Activated CD4-positive, alpha-beta T cell treated with anti-CD3 and anti-CD28 coated beads, Interleukin-2, amount 10 ng/mL, durations not matched to agents 24 days and 14 days (primary cell): ENCODE measurements at places on chromosomes 1 and 21.

DNA sequence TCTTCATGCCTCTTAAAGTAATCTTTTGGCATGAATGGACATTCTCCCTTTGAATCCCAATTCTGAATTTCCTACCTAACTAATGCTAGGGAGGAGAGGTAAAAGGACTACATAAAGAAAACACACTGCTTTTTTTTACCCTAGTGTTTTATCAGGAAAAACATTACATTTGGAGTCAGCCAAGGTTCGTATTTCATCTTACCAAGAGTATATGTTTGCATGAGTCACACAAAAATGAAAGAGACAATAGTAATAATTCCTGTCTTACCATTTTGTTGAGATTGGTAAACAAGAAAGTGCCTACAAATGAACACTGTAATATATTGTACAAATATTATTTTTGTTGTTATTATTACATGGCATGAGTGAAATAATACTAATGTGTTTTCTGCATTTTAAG is 112.9 kb upstream of the WARS2 start:
- H3K27ac ChIP-seq: no peak overlapping the region
- H3K4me1 ChIP-seq: no peaks in the 10 kb centered on the region
- H3K4me3 ChIP-seq: no peak overlapping the region

DNA sequence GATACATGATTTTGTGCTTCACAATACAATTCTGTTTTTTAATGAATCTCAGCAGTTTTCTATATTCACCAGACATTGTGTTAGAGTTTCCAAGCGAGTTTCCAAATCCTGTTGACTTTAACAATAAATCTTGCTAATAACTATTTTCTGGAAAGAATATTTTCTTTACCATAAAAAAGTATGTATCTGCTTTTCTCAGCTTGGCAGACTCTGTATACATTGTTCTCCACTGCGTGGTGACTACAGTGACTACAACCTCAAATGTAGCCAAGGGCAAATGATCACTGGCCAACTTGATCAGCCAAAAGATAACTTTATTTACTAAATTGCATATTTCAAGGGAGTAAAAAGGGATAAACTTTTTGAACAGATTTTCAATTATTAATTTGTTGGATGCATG is 325.9 kb upstream of the ADAMTS5 start:
- H3K27me3 ChIP-seq: no peaks in the 10 kb centered on the region
- no peak overlapping the region for H3K27ac ChIP-seq

DNA sequence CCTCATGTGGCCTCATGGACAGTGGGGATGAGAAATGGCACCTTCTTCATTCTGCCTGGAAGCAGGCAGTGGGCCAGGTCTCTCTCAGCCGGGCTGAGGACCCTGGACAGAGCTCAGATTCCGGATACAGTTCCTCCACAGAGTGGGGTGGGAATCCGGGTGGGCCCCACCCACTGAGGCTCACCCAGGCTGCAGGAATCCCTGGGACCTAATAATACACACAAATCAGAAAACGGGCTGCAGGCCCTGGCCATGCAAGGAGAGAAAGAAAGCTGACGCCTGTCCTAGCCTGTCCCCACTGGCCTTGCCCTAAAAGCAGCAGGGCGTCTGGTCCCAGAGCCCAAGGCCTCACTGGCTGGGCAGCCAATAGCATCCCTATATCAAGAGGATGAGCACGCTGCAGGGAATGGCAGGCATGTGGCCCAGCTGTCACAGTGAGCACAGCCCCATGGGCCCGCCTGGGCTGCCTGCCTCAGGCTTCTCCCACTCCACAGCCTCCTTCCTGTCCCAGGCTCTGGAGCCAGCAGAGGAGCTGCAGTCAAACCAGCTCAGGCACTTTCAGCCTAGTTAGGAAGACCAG is 25.3 kb downstream of the ACTA1 start:
- no peak overlapping the region for H3K27ac ChIP-seq
- no peaks in the 10 kb centered on the region for H3K36me3 ChIP-seq
- no peak overlapping the region for H3K4me3 ChIP-seq
- H3K4me1 ChIP-seq: peaks cover 15% of the 10 kb centered on the region
- no peak for DNase-seq

GRCh38 chr21:28437061-28437460 is 555.6 kb downstream of the LTN1 start:
- no peak overlapping the region for H3K4me3 ChIP-seq
- H3K36me3 ChIP-seq: no peaks in the 10 kb centered on the region
- no peak overlapping the region for H3K27ac ChIP-seq
- H3K4me1 ChIP-seq: no peaks in the 10 kb centered on the region
- no peak for DNase-seq
- H3K27me3 ChIP-seq: no peaks in the 10 kb centered on the region

- H3K36me3 ChIP-seq: peaks cover 34% of the 10 kb centered on the region
- H3K27me3 ChIP-seq: no peaks in the 10 kb centered on the region
- no peak for DNase-seq
These were observed 44.2 kb downstream of the MTF2 start for GRCh38 chr1:93123201-93123783.

DNA sequence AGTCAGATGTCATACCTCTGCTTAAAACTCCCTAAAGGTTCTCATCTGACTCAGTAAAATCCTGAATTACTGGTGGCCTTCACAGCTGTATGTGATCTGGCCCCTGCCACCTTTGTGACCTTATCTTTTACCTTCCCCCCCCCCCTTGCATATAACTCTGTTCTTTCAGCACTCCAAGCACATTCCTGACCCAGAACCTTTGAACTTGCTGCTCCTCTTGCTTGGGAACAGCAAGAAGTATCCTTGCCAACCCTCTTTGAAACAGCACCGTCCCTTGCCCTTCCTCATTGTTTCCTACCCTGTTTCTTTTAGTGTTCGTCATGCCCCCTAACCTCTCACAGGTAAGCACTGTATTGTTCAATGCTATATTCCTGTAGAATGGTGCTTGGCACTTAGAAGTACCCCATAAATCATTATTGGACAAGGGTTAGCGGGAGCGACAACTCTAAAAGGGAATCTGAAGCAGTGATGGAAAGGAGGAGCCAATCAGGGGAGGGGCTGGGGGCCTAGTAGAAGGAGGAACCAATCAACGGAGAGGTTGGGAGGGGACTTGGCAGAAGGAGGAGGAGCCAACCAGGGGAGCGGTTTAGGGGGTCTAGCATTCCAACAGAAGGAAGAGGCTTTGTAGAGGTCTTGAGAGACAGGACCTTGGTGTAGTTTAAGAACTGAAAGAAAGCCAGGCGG is 13.9 kb downstream of the CACHD1 start:
- H3K27ac ChIP-seq: no peak overlapping the region
- H3K4me1 ChIP-seq: no peaks in the 10 kb centered on the region
- H3K27me3 ChIP-seq: peaks cover 17% of the 10 kb centered on the region
- no peaks in the 10 kb centered on the region for H3K36me3 ChIP-seq
